D721Med (cell line): ENCODE measurements at places on chromosomes 7 and 10.

DNA sequence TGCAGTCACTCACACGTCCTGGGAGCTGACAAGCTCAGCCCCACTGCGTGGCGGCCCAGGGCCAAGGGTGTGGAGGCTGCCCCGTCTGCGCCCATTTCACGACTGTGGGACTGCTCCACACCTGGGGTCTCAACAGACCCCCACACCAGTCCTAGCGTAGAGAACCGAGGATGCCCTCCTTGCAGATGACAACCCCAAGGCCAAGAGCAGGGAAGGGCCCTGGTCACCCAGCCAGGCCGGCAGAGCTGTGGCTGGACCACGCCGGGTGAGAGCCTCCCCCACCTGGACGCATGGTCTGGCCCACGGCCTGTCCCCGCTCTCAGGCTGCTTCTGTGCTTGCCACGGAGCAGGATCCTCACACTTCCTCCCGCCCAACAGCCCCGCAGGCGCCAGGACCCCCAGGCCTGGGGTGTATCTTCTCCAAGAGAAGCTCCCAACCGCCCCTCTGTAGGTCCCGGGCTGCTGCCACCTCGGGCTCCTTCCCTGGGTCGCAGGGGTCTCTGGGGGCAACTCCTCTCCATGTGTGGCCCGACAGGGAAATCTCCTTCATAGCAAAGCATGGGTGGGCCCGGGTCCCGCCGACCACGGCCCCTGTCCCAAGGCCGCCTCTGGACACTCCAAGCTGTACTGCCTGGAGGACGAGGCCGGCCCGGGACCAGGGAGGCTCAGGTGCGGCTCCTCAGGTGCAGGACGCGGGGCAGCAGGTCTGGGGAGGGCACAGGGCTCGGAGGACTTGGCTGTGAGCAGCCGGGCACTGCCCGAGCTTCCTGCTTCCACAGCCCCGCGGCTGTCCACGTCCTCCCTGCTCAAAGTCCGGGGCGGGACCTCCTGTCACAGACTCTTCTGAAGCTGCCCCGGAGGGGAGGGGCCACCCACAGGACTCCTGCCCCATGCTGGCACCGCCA, 88.8 kb downstream of the FOXL3 start:
- DNase-seq: no peak

- DNase-seq: no peak
Observed at GRCh38 chr7:158476331-158476932, 111.2 kb downstream of the PTPRN2 start.

DNA sequence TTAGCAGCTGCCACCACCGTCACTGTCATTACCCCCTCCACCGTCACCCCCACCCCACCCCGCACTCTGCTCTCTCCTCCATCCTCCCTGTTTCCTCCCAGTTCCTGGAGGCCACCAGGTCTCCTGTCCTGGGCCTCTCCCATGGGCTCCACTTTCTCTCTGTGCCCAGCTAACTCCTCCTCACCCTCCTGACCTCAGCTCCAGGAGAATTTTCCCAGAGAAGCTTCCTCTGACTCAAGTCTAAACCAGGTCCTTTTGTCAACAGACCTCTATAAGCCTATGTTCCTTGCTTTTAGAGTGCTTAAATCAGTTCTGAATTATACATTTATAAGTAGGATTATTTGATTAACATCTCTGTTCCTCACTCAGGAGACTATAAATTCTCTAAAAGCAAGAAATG, 150.0 kb downstream of the ARHGAP12 start:
- no peak for DNase-seq

DNA sequence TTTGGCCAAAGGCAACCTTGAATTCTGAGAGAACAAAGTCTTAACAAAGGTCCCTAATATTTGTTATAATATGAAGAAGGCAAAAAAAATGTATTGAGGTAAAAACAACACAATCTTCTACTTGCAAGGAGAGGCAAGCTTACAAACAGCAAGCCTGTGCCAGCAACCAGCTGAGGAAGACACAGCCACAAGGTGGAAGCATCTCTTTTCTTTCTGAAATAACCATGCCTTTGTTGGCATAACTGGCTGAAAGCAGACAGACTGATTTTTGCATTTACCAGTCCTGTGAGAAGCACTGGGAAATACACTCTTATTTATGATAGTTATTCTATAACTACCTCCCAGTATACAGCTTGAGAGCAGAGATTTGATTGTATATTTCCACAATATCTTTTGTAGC, 292.0 kb downstream of the PHTF2 start:
- DNase-seq: no peak

GRCh38 chr10:11515596-11516430, 95.6 kb downstream of the USP6NL start:
- DNase-seq: no peak

DNA sequence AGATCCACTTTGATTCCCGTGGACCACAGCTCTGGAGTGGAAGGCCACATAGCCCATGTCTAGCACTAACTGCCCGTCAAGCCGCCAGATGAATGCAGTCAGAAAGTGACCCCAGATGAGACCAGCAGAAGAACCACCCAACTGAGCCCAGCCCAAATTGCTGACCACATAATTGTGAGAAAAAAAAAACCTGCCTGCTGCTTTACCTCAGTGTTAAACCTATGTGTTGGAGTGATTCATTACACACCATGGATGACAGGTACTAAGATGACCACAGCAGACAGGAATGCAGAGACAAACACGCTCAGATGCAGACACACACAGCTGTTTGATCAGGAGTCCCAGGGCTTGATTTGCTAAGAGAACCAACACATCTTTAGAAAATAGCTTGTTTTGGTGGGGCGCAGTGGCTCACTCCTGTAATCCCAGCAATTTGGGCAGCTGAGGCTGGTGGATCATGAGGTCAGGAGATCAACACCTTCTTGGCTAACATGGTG, 168.1 kb upstream of the PPP2R2D start:
- no peak for DNase-seq

- DNase-seq: no peak
Observed at GRCh38 chr7:159068893-159069448, 75.7 kb downstream of the VIPR2 start.

DNA sequence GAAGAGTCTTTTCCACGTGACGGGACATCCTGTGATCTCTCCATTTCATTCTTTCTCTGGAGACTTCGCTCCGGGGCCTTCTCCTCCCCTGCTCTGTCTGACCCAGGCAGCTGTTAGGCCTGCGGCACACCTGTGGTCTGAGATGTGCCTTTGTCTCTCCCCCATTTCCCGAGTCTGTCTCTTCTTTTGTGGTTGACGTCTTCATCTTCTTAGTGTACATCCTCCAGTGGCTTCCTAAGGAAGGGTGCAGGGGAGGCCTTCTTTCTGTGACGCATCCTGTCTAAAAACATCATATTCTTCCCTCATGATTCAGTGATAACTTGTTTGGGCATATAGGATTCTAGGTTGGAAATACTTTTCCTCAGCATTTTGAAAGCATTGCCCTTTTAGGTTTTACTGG, 17.2 kb upstream of the ATP6V0E2 start:
- no peak for DNase-seq

DNA sequence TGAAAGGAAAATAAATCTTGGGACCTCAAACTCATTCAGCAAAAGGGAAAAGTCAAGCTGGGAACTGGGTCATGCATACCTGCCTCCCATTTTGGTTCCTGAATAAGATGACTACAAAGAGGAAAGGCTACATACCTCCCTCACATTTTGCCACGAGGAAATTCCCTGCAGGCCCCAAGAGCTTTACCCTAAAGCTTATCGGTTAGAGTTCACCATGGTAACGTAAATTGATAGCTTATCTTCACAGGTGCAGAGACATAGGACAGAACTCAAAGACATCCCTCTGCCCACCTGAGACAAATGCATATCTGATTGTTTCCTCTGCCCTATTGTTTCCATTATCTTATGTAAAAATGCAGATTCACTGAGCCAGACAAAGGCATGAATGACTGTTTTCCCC, 31.5 kb upstream of the GRB10 start:
- no peak for DNase-seq

DNA sequence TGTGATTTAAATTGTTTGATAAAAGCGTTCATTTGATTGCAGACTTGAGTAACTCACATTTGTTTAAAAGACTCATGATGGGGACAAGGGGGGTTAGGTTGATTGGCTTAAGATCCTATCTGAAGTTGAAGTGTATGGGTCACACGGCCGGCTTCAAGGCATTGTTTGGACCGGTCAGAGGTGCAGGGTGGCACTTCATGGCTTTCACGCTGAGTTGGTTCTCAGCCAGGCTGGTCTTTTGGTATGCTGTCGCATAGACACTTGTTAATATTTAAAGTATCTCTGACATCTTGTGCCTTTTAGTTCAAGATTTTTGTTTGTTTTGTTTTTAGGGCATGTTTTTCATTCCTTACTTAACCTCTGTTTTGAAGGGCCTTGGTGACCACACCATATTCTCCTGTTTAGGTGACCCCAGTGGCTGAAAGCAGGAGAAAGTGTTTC, 58.1 kb downstream of the CCNY start:
- DNase-seq: no peak

GRCh38 chr10:74738985-74739567, 87.3 kb upstream of the KAT6B start:
- DNase-seq: no peak

- DNase-seq: no peak
Observed at GRCh38 chr10:22649390-22649841, 65.0 kb downstream of the PIP4K2A start.

DNA sequence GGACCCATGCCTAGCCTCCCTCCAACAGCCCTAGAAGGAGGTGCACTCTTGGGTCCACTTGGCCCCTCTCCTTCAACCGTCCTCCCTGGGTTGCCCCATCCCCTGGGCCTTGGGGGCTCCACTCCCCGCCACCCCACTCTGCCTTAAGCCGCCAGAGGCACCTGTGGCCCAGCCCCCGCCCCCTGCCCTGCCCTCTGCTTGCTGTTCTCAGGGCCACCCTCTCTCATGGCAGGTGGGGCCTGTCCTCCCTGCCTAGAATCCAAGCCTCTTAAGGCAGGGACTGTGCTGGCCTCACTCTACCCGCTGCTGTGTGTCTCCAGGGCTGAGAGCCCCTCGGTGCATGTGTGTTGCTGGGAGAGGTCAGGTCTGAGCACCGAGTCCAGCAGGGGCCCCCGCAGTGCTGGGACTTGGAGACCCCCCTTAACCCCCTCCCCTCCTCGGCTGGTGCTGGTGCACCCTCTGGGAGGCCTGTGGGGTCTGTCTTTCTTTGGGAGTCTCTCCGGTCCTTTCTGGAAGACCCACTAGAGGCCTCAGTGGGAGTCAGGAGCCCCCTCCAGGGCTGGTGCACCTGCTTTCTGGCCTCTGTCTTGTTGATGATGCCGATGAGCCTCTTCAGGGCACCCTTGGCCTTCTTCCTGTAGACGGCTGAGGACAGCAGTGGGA, 43.8 kb downstream of the CFAP46 start:
- no peak for DNase-seq

DNA sequence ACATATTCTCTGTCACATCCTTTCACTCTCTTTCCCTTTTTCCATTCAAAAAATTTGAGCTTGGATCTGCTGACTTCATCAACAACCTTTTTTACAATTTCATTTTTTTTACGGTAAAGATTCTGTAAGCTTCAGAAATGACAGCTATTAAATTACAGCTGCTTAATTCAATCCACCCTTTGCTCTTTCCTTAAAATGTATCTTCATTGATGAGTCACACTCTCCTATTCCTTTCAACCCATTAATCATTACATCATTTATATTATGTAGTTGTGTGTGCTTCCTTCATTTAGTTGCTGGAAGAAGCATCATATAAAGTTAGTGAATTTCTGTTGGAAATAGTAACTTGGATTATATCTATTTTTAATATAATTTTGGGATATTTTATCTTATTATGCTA, 67.1 kb upstream of the MAGI2 start:
- no peak for DNase-seq

DNA sequence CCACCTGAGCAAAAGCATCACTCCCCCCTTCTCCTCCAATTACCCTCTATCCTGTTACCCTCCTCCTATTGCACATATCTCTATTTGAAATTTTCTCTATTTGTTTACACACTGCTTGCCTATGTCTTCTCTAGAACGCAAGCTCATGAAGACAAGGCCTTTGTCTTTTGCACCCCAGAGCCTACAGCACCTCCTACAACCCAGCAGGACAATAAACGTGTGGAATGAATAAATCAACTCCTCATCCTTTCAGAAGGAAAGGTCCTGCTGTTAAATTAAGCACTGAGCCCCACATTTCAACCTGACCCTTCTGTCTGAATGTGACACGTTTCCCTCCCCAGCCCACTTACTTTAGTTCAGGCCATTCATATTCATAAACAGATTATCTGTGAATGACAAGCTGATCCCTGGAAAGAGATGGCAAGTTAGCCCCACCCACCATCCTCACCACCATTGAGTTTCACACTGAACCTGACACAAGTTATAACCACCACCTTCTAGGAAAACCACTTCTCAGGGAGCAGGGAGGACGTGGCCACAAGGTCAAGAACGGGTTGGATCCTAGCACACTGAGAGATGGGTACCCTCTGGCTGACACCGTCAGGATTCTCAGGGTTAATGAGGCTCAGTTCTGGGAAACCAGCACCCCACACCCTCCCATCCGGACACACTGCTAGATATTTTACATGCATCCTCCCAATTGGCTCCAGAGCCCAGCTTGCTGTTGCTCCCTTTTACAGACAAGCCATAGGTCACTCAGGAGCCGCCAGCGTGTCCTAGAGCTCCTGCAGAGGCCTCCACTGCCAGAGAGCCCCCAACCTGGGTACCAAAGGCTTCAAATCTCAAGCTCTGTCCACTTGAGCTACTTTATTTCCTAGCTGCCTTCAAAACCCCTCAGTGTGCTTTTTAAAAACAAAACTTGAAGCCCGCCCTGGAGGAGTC, 934 bp downstream of the PRTFDC1 start:
- no peak for DNase-seq

DNA sequence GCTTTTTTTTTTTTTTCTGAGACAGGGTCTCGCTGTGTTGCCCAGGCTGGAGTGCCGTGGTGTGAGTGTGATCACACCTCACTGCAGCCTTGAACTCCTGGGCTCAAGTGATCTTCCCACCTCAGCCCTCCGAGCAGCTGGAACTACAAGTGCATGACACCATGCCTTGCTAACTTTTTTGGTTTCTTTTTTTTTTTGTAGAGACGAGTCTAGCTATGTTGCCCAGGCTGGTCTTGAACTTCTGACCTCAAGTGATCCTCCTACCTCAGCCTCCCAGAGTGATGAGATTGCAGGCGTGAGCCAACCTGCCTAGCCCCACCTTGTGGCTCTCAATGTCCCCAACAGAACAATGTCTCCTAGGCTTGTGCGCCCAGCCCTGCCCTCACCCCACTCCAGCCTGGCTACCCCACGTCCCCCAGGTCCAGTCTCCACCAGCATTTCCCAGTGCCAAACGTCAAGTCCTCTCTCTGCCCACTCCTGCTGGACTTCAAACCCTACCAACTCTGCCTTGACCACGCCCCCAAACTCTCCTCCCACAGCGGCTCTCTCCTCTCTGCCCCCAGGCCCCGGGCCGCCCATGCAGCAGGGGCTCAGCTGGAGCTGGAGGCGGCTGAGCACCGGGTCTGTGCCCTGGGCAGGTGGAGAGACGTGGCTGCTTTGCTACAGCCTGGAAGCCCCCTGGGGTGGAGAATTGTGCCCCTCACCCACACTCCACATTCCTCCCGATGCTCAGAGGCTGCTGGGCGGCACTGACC, 18.9 kb downstream of the BHLHA15 start:
- no peak for DNase-seq

GRCh38 chr10:24744946-24745345, 21.3 kb upstream of the ARHGAP21 start:
- DNase-seq: no peak

GRCh38 chr7:105623378-105623777, 42.1 kb upstream of the EFCAB10 start:
- DNase-seq: no peak

GRCh38 chr10:27771231-27771630, 25.6 kb upstream of the MKX start:
- DNase-seq: no peak
